SK-N-MC (cell line): ENCODE measurements at places on chromosomes 12 and 14.

DNA sequence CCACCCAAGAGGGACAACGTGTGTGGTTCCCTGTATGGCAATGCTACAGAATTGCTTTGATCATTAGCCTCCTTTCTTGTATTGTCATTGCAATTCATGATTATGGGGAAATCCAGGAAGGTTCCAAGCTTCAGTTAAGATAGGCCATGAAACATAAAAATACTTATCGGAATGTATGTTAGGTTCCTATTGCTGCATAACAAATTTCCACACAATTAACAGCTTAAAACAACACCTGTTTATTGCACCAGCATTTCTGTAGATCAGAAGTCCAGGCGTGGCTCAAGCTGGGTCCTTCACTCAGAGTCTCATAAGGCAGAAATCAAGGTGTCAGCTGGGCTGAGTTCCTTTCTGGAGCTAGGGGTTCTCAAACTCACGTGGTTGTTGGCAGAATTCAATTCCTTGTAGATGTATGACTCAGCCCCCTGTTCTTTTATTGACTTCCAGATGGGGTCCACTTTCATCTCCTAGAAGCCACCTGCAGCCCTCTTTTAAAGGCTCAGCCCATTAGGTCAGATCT, 365.6 kb upstream of the TMPO start:
- no peak for DNase-seq

DNA sequence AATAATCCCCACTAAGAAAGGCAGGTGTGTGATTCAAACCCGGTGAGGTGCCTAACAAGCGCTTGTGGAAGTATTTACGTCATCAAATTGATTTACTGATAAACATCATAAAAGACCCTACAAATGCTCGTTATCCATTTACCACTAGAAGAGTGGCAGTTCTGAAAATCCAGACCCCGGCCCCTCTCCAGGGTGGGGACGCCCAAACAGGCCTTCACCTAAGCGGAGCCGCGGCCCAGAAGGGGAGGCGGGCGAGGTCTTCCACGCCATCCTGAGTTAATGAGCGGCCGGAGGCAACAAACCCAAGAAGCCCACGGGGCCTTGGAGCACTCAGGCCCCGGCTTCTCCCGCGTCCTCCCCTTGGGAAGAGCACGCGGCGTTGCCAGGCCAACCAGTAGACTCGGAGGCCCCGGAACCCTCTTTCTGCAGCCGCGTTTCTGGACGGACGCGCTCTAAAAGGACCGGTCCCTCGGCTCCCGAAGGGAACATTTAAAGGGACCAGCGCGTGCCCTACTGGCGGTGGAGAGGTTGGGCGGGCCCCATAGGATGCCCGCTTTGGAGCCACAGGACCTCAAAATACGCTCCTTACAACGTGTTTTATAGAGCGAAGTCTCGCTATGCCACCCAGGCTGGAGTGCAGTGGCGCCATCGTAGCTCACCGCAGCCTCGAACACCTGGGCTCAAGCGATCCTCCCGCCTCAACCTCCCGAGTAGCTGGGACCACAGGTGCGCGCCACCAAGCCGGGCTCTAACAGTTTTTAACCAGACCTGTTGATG, 3.5 kb downstream of the PTPN21 start:
- DNase-seq = no peak

DNA sequence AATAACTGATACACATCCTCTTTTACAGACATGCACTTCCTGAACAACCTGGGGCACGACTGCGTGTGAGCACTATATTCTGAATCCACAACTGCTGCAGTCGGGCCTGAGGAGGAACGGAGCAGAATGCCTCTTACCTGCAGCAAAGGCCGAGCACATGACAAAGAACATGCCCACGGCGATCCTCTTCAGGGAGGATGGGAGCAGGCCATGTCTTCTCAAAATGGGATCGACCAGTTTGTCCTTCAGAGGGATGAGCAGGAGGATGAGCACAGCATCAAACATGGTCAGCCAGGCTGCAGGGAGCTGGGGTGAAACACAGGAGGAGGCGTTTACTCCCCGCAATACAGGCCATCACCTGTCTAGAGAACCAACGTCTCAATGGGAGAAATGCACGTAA, 15.1 kb downstream of the SLC15A4 start:
- no peak for DNase-seq

DNA sequence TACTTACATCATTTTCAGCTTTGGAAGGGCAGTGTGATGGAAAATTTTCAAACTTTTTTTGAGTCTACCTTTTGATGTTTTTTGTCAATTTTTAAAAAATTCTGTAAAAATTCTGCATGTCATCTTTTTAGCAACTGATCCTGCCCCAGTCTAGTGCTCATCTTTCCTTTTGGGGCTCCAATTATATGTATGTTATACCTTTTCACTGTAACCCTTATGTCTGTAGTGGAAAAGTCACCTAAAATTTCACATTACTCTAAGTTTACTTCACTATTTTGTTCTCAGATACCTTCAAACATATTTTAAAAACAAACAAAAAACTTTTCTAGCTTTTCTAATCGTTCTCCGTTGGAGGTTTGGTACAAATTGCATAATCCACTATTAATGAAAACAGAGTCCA, 32.5 kb upstream of the MYRFL start:
- no peak for DNase-seq

DNA sequence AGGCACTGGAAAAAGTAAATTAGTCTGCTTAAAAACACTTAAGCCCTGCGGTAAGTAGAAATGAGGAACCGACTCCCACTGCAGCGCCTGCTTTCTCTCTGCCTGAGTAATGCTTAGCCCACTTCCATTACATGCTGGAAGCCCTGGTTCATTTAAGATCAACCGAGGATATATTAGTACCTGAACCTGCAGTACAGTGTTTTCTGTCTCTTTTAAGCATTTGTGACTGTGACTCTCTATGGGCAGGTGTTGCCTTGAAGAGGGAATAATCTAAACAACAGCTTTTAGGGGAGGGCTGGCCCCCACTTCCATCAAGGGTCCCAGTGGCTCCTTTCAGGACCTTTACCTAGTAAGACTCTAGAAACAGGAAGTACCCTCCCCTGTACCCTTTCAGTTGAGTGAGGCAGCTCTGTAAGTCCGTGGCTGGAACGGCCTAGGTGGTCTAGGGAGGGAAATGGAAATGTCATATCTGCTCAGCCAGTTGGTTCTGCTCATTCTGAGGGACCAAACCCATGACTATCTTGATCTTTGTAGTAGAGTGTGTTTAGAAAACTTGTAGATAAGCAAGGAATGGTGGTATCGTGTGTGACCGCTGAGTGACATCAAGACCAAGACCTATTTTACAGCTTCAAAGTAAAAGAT, 56.2 kb downstream of the FNTB start:
- no peak for DNase-seq

GRCh38 chr12:66587912-66588311, 91.0 kb downstream of the GRIP1 start:
- no peak for DNase-seq

DNA sequence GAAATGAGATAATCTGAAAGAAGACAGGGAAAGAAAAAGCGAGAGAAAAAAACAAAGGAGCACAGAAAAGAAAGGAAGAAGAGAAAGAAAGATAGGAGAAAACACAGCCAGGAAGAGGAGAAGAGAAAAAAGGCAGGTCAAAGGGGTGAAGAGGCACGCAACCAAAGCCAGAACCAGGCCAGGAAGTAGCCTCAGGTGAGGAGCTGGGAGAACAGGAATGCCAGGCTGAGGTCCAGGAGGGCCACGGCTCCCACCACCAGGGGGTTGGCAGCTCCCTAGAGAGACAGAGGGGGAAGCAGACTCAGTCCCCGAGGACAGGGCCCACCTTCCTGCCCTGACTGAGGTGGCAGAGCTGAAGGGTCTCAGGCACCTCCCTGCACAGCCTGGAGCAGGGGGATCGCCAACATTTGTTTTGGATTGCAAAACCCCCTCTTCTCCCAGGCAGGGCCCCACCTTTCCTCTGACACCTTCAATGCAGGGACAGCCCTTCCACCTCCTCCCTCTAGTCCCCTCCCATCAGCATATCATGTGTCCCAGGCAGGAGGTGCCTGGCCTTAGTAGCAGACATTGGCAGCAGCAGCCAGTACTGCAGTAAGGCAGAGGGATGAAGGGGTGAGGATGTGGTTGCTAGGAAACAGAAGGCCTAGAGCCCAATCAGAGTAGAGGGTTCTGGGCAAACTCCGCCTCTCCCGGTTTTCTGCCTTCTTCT, 2.0 kb upstream of the AP1G2 start:
- DNase-seq = no peak

- DNase-seq = no peak
These were observed 5.6 kb downstream of the HOXC13 start for GRCh38 chr12:53944209-53944608.

GRCh38 chr14:80844872-80845271, 96.7 kb downstream of the CEP128 start:
- no peak for DNase-seq

DNA sequence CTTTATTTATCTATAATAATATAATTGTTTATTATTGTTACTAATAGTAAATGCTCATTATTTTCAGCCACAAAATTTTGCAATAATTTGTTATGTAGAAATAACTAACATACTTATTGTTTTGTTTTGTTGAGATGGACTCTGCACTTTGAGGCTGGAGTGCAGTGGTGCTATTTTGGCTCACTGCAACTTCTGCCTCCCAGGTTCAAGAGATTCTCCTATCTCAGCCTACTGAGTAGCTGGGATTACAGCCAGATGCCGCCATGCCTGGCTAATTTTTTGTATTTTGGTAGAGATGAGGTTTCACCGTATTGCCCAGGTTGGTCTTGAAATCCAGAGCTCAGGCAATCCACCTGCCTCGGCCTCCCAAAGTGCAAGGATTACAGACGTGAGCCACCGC, 76.6 kb upstream of the RAP1B start:
- no peak for DNase-seq

GRCh38 chr12:102427543-102427941, 52.8 kb downstream of the IGF1 start:
- DNase-seq = no peak

DNA sequence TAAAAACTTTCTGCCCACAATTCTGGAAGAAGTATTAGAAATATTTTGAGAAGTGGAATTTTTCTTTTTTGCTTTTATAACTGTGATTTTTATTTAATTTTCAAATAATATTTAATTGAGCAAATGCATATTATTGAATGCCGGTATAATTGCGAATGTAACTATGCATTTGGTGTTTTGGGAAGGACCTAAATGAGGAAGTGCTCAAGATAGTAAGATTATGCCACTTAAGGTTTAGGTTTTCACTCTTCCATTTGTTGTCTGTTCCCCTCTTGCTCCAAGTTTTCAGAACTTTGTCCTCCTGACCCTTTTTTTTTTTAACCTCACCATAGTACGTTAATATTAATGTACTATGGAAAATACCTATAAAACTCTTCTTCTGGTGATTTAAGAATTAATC, 85.8 kb downstream of the KIAA0586 start:
- no peak for DNase-seq

DNA sequence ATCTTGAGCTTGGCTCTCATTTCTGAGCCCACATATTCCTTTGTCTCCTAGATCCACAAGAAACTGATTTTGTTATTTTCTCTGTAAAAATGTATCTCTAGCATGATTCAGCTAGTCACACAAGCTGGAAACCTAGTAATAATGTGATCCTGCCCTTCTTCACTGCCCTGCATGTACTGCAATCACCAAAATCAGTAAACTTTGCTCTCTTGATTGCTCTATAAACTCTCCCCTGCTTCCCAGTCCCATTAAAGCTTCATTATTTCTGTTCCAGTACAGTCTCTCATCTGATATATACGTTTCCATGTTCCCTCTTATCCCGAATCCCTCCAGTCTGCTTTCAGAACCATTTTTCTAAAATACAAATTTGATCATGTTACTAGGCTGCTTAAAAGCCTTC, 166.5 kb downstream of the MSRB3 start:
- DNase-seq = no peak

GRCh38 chr12:59624732-59625460, 29.1 kb downstream of the SLC16A7 start:
- no peak for DNase-seq

DNA sequence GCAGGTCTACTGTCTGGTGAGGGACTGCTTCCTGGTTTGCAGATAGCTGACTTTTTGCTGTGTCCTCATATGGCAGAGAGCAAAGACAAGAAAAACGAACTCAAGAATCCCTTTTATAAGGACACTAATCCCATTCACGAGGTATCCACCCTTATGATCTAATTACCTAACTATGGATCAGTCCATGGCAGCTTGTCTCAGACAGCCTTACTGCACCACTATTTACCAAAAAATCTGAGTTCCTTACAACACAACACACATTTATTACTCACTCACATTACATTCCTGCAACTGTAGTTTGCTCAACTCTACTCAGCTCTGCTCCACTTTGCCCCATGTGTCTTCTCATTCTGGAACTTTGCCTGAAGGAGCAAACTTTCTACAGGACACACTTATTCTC, 10.1 kb upstream of the SLC6A15 start:
- no peak for DNase-seq

- DNase-seq = no peak
These were observed 67.6 kb downstream of the KIF21A start for GRCh38 chr12:39375206-39375808.

DNA sequence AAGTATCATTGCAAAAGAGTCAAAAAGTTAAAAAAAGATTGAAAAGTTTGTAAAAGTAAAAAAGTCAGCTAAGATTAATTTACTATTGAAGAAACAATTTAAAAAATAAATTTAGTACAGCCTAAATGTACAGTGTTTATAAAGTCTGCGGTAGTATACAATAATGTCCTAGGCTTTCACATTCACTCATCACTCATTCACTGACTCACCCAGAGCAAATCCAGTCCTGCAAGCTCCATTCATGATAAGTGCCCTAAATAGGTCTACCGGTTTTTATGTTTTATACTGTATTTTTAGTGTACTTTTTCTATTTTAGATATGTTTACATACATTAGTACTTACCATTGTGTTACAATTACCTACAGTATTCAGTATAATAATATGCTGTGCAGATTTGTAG, 43.9 kb upstream of the ABCC9 start:
- DNase-seq = no peak

- DNase-seq = no peak
These were observed 17.4 kb upstream of the B4GALNT3 start for GRCh38 chr12:442235-442884.

GRCh38 chr12:62694632-62695031, 228.0 kb downstream of the MON2 start:
- no peak for DNase-seq

DNA sequence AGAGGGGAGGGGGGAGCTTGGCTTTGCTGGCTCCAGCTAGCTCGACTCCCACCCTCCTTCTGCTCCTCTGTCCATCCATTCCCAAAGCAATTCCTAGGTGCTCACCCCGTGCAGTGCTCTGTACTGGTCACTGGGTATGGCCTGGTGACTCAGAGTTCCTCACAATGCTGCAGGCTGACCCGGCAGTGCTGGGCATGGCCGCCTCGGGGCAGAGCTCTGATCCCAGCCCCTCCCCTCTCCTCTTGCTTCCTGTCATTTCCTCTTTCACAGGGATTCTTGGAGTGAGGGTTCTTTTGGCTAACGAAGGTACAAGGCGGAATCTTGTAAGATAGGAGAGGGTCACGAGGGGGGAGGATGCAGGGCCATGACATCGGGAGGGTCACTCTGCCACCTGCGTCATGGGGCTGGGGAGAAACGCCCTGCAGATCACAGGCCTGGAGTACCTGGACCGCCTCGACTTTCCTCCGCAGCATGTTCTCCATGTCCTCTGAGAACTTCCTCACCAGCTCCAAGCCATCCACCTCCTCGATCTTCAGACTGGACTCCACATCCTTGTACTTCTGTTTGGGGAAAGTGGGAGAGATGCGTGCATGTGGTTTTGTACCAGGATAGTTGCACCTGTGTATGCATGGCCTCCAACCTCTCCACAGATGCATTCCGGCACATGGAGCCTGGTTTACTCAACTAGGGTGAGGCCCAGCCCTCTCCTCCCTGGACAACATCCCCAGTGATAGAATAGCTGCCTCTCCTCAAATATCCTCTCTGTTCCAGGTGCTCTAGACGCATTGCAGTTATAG, 5.7 kb downstream of the CACNA2D4 start:
- no peak for DNase-seq
